ENCODE measurements at places on chromosomes 1 and 21.

GRCh38 chr1:204417074-204417997 is 5.7 kb upstream of the PPP1R15B start:
- no peak for DNase-seq

DNA sequence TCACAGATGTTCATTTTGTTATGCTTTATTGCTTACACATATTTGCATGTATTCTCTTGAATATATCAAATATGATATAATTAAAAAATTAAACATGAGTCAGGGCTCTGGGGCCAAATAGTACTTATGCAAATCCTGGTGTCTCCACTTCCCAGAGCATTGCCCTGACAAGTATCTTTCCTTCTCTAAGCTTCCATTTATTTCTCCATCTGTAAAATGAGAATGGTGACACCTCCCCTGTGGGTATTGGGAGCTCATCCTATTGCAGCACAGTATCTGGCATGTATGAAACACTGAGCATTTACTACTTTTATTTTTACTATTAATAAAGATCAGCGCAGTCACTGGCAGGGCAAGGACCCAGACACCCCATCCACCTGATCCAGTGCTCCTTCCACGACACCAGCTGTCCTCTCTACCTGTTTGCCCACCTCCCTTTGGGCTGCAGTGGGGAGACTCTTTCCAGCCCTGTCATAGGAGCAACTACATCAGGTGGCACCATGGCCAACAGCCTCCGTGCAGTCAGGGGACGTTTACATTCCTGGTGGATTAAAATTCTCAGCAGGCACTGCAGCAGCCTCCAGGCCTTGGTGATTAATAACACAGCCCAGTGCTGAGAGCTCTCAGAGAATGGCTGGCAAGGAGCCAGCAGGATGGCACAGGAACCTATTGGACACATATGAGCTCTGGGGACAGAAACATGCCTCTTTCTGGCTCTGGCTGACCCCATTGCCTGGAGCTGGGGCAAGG is 113.0 kb downstream of the DMRTB1 start:
- no peak for DNase-seq

DNA sequence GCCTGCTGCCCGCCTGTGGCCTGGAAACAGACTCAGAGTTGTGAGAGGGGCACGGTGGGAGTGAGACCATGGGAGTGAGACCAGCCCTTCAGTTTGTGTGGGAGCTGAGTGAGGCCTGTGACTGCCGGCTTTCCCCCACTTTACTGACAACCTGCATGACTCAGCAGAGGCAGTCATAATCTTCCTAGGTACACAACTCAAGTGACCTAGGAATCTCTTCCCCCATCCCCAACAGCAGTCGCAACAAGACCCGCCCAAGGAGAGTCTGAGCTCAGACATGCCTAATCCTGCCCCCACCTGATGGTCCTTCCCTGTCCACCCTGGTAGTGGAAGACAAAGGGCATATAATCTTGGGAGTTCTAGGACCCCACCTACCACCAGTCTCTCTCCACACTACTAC is 44.2 kb downstream of the KLHL20 start:
- no peak for DNase-seq

DNA sequence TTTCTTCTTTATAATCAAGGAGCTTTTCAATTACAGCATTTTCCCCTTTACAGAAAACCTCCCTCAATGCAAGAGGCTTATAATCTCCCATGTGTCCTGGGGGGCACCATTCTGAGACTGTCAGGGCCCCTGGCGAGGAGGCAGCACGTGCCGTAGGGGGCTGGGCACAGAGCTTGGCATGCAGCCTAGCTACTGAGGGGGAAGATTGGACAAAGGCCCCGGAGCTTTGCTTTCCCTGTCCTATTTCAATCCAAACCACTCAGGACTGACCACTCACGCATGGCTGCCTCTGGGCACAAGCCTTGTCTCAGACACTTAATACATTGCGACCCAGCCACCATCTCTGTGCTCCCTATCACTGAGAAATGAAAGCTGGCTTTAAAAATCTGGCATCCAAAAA is 2.8 kb upstream of the RAP1GAP start:
- no peak for DNase-seq

DNA sequence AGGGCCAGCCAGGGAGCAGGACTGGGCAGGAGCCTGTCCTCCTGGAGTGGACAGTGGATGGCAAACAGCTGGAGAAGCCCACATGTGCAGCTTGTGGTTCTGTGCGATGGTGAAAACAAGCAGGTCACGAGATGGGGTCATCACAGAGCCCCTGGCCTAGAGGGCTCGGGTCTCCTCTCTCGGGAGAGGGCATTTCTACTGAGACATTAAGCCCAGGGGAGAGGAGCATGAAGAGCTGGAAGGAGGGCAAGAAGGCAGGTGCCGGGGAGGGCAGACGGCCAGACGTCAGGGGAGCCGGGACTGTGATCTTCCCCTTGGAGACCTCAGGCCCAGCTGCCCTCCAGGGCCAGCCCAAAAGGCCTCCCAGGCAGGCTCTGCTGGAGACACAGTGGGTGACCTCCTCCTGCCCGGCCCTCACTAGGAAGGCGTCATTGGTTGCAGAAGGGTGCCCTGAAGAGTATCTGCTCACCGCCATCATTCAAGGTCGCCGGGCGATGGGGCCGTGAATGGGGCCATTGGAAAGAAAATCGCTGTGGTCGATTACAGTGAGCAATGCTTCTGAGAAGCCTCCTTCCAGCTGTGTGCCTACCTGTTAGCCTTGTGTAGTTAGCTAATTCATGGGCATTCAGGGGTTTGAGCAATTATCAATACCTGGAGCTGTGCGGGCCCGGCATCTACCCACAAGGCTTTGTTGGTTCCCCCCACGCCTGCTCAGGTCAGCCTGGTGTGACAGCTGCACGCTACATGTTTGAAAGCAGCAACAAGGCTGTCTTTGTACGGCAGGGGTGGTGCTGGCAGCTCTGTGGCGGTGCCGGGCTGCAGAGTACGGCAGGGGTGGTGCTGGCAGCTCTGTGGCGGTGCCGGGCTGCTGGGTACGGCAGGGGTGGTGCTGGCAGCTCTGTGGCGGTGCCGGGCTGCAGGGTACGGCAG is 72.3 kb upstream of the ACTRT2 start:
- DNase-seq, result no peak

DNA sequence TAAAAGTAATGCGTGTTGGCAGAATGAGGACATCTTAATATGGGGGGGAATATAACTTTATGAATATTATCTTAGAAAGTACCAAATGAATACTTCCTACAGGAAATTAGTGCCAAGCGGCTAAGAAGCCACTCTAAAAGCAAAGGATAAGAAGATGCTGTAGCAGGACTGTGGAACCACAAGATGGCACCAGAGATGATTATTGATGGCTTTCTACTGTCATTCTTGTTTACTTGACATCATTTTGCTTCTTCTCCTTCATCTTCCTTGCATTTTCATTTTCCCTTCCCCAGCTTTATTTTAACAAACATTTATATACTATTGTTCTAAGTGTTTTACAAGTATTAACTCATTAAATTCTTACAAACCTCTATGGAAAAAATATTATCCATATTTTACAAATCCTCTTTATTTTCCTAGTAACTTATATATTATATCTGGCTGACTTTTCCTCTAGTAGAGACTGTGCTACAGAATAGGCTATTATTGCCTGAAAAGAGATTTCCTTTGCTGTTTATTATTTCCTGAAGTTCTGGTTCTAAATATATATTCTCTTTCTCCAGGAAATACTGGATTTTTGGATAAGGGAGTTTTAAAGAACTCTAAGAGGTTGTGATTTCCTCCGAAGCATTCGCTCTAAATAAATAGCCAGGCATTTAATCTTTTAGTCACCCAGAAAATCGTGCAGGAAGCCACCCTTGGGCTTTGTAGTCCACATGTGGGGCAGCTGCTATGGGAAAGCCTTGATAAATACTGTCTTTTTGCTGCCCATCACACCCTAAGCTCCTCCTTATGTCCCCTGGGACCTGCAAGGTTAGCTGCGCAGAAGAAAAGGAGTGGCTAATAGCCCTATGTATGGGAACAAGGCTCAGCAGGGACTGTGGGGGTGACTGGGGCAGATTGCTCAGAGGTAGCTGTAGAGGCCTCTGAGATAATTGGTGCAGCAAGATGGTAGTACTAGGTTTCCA is 69.8 kb downstream of the TPR start:
- DNase-seq, result no peak

- DNase-seq, result no peak
Measured at GRCh38 chr1:236746785-236747184, 48.3 kb upstream of the MTR start.

DNA sequence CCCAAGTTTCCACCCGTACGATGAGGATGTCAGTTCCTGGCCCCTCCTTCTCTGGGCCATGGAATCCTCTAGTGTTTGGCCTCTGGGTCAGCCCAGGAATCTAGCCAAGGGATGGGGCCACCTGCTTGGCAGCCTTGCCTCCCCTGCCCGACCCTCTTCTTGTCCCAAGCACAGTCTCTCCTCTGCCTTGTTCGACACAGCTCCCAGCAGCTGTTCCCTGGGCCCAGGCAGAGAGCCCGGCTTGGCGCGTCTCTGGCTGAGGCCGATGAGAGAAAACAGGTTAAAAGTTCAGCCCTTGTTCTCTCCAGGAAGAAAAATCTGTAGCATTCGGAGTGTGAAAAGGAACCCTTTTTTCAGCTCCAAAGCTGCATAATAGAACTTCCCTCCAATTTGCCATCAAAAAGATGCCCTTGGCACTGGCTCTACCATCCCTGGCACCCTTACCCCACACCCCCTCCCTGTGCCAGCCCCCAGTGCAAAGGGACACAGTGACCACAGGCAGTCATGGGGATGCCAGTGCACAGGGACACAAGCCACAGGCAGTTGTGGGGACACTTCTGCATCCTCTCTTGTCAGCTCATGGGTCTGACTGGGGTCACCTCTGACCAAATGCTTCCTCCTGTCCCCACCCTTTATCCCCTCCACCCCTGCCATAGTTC is 68.4 kb downstream of the EPHB2 start:
- DNase-seq, result no peak

GRCh38 chr1:6414443-6414844 is 5.3 kb downstream of the HES2 start:
- DNase-seq, result no peak

DNA sequence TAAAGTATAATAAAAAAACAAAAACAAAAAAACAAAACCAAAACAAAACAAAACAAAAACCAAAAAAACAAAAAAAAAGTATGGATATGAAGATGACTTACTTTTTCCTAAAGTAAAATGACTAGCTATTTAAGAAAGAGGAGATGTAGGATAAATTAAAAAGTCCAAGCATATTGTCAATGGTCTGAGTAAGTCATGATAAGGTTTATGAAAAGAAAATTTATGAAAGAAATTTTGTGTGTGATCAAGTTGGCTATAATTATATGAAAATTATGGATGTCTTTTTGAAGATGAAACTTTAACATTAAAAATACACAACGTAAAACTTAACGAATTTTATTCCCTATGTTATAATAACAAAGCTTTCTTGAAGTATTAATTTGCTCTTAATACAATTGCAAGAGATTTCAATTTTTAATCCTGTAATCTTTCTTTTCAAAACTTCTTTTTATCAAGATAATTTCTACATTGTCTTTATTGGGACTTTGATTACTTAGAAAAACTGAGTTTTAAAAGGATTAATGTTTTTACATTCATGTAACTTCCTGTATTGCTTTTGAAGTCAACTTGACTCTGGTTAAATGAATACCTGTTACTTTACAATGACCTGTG is 200.9 kb upstream of the IVNS1ABP start:
- DNase-seq, result no peak

DNA sequence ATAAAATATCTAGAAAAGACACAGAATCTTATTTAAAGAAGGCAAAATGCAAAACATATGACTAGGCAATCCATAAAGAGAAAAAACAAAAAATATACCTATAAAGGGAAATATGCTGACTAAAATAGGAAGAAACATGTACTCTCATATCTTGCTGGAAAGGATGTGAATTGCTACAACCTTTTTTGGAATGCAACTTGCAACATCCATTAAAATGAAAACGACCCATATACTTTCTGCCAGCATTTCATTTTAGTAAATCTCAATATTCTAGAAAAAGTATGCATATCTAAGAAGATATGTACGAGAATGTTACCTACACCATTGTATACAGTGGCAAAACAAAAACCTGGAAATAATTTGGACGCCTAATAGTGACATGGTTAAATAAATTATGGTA is 56.6 kb downstream of the EDEM3 start:
- DNase-seq, result no peak

GRCh38 chr1:41866285-41866684 is 52.4 kb downstream of the HIVEP3 start:
- DNase-seq, result no peak

DNA sequence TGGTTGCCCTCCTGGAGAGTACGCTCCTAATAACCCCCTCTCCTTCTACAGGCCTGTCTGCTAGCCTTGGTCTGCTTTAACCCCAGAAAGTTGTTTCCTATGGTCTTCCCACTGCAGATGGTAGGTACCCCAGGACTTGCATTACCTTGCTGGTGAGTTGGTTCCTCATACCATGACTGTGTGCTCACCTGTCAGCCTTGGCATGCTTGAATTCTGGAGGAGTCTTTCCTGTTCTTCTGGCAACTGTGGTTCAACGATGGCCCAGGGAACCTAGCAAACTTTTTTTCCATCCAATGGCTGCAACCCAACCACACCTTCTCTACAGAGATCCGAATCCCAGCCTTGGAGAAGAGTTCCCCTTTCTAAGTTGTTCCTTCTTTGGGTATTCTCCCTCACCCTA is 36.9 kb downstream of the RPS6KC1 start:
- DNase-seq, result no peak
